ENCODE measurements at places on chromosomes 16 and 17.

- no peak for DNase-seq
Measured at GRCh38 chr16:81369888-81370504, 55.2 kb downstream of the GAN start.

GRCh38 chr17:40648384-40648968, 858 bp upstream of the SMARCE1 start:
- no peak for DNase-seq

DNA sequence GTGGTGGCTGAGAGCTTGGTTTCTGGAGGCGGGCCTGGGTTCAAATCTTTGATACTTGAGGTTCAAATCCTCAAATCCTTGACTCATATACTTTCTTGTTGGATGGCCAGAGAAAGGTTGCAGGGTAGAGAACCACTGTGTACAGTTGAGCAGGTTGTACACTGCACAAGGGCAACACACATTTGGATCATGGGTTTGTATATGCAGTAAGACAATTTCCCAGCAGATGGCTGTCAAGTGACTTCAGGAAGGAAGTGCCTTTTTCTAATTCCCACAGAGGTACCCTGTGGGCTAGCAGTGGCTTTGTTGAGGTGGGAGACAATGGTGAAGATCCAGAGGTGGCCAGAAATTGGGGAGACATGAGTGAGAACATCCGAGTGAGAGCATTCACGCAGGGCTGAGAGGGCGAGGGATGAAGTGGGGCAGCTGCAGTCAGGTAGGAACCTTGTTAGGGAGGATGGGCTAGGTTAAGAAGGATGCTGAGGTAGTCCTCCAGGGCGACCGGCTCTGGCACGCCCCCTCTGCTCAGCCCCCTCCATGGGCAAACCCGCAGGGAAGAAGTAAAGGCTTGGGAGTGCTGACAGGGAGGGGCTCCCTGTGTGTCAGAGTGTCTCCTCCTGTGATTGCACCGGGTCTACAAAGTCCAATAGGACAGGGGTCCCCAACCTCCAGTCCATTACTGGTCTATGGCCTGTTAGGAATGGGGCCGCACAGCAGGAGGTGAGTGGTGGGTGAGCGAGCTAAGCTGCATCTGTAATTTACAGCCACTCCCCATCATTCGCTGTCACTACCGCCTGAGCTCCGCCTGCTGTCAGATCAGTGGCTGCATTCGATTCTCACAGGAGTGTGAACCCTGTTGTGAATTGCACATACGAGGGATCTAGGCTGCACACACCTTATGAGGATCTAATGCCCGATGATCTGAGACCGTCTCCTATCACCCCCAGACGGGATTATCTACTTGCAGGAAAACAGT, 2.7 kb downstream of the C16orf89 start:
- DNase-seq, result no peak

DNA sequence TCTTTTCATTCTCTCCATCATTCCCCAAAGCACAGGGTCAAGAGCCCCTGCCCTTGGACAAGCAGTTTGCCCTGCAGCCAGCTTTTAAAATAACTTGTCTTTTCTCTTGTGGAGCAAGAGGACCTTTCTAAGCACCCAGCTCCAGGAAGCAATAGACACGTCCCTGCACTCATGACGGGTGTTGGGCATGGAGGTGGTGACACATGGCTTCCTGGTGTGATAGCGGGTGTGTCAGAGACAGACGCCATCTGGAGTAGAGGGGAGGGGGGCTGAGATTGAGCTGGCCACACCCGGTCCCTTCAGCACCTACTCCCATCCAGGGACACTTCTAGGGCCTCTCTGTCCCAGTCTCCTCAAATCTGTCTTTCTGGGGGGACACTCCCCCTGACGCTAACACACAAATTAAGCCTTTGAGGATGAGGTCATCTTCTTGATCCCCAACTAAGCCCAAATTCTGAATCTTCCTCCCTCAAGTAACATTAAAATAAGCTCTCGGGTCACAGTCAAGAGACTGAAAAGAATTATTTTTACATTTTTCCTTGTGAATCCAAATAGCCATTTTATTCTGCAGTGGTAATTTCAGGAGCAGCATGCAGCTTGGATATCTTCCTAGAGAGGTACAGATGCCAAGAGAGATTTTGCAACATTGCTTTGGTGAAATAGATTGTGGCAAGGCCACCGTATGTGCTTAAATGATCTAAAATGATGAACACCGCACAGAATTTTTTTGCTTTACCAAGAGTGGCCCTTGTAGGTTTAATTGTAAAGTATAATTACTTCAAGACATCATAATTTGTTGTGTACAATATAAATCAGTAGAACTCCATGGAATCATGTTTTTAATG, 216.6 kb upstream of the IRX3 start:
- DNase-seq, result no peak

GRCh38 chr16:28985211-28986041, 574 bp downstream of the LAT start:
- DNase-seq, result no peak

- DNase-seq, result no peak
Measured at GRCh38 chr17:3851461-3852100, 5.5 kb upstream of the NCBP3 start.

- no peak for DNase-seq
Measured at GRCh38 chr16:4212934-4213296, 29.0 kb downstream of the SRL start.

DNA sequence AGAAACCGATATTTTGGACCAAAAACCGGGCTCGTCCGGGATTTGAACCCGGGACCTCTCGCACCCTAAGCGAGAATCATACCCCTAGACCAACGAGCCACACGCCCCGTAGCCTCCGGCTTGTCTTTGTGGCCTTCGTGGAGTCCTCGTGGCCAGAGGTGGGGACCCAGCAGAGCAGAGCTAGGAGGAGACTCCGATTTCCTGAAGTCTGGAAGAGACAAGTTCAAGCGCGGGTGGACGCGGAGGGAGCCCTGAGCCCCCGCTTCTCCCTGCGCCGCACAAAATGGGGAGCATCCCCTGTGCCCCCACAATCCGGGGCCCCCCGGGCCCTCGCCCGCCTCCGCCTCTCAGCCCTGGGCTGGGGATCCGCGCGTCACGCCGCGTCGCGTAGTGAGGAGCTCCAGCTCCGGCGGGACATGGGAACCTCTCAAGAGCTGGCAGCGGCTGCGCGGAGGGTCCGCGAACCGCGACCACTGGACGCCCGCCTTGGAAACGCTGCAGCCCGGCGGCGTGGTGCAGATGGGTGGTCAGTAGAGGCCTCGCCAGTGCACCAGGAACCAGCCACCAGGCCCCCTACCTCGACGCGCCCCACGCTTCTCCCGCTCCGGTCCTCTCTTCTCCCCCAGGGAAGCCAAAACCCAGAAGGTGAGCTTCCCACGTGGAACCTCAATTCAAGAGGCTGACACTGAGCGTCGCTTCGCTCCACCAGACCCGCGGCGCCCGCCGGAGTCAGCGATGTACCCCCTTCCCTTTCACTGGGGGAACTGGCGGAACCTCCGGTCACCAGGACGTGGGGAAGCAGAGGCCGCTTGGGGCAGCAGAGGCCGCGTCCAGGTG, 5.2 kb upstream of the OR1F1 start:
- no peak for DNase-seq

DNA sequence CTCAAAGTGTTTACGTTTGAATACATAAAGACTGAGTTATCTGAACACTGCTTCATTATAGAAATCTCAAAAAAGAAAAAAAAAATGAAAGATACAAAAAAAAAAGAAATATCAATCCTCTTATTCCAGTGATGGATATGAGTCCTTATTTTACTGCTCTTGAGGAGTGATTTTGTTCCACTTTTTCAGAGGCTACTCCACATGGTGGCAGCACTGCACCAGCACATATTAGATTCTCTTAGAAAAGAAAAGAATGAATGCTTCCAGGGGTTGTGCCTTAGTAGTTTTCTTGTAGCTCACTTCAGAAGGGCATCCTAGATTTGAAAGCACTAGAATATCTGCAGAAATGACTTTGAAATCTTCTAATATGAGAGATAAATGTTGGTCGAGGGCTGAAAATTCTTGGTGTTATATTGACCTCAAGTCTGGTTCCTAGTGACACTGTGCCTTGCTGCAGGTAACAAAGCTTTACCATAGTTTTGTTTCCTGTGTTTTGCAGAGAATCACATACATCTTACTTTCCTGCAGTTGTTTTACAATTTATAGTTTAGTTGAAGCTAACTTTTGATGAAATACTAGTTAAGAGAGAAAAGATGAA, 25.9 kb downstream of the AP2B1 start:
- DNase-seq, result no peak

DNA sequence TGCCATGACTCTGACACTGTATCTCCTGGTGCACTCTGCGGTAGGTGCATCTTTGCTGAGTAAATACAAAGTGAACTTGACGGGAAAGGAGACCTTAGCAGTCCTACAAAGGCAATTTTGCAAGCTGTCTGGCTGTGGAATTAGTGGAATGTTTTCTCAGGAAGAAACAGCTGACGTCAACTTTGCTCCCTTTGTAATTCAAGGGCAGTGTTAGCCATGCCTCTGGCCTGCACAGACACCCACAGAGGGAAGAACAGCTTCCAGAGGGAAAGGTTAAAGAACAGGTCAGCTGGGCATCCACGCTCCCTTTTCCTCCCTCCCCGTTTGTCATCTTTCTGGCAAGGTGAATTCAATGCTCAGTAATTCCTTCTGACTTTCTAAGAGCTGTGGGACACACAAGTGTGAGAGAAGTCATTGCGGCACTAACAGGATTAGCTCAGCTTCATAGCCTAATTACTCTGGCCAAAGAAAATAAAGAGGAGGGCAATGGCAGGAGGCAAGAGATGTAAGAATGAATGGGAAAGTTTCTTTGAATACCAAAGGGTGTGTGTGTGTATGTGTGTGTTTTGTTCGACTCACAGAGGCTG, 476.9 kb upstream of the GOT2 start:
- DNase-seq, result no peak

GRCh38 chr16:4936991-4937781, at the start of gene PPL:
PPL (minus strand) TSS chr16:4937148; CDS start chr16:4937045, 103 bp downstream.
- no peak for DNase-seq

- peak; percentile 27 for DNase-seq
Measured at GRCh38 chr16:22898874-22899348, 84.9 kb downstream of the HS3ST2 start.

DNA sequence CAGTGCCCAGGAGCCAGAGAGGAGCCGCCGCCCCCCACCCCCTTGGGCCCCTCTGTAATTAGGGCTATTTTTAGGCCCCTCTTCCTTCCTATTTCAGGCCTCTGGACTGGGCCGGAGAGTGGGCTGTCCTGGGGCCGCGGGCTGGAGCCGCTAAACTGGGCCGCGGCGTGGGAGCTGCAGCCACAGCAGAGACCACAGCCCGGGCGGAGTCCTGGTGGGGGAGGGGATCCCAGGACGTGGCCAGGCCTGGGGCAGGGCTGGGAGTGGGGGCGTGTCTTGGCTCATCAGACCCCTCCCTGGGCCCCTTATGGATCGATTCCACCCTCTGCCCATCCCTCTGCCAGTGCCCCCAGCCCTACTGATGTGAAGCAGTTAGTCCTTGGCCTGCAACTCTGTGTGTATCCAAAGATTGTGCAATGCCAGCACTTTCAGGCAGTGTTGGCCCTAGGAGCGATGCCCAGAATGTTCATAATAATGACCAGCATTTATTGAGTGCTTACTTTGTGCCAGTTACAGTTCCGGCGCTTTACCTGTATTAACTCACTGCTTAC, 15.0 kb upstream of the TAC4 start:
- no peak for DNase-seq

DNA sequence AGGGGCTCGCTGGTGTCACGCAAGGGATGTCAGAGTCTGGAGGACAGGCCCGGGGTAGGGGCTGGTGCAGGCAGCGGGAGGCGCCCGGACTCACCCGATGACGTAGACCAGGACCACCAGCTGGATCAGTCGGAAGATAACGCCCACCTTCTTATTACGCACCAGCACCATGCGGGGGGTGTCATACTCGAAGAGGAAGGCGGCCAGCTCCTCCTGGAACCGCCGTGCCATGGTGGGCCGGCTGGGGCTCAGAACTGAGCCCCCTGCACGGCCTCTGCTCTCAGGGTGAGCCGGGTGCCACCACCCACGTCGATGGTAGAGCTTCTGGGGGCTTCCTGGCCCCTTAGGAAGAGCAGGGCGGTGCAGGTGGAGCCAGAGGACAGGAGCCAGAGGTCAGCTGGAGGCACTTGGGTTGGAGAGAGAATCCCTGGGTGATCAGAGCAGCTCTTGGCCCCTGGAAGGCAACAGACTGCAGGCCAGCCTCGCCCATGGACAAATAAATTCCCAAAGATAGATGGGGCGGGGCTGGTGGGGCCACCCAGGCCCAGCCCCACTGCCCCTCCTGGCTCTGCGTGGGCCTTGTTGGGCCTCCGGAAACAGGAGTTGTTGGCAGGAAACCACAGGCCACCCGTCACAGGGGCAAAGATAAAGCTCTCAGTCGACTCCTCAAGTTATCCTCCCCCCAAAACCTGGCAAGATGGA, at the start of gene P2RX1:
TSS of gene P2RX1 (minus strand) at position 471 of the 702 bp plus-strand sequence. CDS start at position 231, 240 bp downstream.
- no peak for DNase-seq
